M059J (cell line): ENCODE measurements at places on chromosomes 6 and 20.
A peak's percentile ranks its signal among the peaks of the same experiment; 100 is the strongest.

GRCh38 chr6:23633996-23634395, 492.0 kb upstream of the NRSN1 start:
- no peak for DNase-seq

DNA sequence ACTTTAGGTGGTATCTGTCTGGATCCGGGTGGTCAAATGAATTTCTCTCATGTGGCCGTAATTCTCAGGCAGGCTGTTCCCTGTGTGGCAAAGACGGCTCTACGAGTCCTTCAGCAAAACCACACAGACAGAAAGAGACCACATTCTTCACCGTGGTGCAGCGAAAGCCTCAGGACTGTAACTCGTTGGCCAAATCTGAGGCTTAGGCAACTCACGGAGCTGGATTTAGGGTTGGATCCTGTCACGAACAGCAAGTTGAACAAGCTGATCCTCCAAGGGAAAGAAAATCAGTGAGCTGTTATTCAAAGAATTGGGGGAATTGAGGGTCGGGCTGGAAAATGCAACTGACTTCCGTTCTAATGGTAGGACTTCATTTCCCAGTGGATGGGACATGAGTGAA, 167.4 kb downstream of the ZMYND8 start:
- no peak for DNase-seq

DNA sequence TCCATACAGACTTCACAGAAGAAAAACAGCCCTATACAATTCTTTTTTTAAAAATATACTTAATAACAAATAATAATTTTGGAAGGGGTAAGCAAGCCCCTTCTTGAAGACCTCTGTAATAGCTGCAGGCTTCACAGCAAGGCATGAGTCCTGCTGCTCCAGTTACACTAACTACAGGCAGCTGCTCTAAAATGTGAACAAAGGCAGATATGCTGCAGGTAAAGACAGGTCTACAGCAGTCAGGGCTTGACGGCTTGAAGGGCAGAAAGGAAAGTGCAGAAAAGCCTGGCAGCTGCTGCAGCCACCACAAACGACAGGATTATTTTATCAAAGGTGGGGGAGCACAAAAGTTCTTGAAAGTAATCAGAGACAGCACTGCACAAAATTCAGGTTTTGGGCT, 11.3 kb downstream of the FAXC start:
- no peak for DNase-seq

DNA sequence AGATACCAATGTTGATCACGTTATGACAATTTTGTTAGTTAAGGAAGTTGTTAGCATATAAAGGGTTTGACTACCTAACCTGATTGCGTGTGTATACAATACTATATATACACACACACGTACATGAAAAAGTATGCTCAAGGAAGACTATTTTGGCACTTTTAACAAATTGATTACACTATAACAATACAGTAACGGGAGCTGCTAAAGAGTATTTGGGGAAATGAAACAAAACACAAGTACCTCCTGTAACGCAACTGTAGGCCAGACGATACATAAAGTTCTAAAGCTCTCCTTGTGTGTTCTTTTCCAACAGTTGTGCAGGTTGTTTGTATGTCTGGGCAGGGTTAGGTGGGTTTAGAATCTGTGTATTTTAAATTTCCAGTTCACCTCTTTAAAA, 98.7 kb downstream of the PLEKHG1 start:
- DNase-seq, result no peak

GRCh38 chr6:23180504-23181293, 611.3 kb downstream of the HDGFL1 start:
- DNase-seq, result peak; percentile 77
